ENCODE measurements at places on chromosomes 5 and 9.

DNA sequence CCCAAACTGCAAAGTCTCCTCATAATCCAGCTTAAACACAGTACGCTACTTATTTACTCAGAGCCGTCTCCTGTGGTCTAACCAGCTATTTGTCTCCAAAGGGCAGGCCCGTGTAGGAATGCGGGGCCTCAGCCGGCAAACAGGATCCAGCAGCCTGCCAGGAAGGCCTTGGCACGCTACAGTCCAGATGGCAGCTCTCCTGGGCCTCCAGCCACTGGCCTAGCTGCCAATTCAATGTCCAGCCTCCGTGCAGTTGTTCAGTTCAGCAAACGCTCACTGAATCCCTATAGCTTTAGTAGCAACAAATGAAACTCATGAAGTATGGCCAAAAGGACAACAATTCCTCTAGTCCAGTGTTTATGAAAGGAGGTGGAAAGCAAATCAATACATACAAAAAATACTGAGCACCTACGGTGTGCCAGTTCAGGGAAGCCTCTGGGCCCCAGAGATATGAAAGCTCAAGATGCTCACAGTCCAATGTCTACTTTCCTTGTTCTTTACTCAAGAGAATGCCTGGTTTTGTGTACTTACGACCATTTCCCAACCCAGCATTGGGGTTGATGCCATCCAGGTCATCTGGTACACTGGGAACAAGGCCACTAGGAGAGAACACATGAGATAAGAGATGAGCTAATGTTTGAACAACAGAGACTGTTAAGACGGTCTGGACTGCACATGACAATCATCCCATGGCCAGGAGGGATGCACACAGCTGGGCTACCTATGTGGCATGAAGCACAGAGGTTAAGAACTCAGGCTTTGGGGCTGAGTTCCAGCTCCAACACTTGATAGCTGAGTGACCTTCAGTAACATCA lies 8.3 kb downstream of the CDK5RAP2 start:
- DNase-seq = no peak

- DNase-seq = no peak
Observed at GRCh38 chr9:98211260-98211659, 18.8 kb upstream of the CORO2A start.

GRCh38 chr5:139061274-139061673 lies 136.9 kb downstream of the SIL1 start:
- DNase-seq = no peak

DNA sequence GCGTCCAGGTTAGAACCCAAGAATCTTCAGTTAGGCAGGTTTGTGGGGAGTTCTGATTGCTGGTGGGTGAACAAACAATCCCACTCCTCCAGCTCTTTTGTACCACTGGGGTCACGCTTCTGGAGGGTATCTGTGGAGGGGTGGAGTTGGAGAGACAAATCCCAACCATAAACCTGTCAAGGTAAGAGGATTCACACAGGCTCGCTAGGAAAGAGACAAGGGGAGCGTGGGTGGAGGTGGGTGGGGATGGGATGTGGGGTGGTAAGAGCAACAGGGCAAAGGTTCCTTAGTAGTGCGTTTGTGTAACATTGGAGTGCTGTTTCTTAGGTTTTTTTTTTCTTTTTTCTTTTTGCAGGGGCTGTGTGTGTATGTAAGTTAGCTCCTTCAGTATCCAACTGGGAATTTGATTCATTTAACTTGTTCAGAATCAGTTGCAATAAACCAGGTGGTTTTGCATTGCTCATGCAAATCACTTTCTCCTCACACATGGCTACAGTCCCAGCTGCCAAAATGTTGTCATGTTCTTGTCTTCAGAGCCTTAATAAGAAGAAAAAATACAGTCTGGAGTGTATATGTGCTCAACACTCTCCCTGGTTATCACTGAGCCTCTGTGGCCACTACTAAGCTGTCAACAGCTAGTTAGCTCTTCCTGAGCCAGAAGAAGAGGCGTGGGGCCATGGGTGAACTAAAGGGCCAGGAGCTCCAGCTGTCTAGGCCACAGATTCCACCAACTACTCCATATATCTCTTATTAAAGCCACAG lies 164.0 kb upstream of the RAD23B start:
- DNase-seq = no peak

DNA sequence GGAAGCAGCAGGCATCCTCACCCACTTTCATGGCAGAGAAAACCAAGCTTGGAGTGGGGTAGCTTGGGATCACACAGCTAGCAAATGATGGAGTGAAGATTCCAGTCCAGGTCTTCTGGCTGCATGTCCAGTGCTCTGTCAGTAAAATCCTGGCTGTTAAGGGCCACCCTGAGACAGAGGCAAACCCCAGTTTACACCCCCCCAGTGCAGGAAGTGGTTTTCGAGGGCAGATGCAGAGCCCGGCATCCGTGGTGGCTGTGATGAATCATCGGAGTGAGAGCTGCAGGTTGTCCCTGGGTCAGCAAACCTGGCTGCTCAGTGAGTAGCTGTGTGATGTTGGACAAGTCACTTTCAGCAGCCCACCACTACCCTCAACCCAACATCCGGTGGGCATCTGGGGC lies 115.4 kb downstream of the RGS3 start:
- no peak for DNase-seq

- peak; percentile 17 for DNase-seq
Observed at GRCh38 chr9:26502311-26502710, 390.3 kb downstream of the CAAP1 start.

- no peak for DNase-seq
Observed at GRCh38 chr5:18566671-18567070, 932.4 kb downstream of the TAF11L14 start.

- DNase-seq = no peak
Observed at GRCh38 chr9:2418619-2419018, 203.0 kb upstream of the VLDLR start.

- no peak for DNase-seq
Observed at GRCh38 chr5:154901276-154901675, 36.7 kb downstream of the GEMIN5 start.

DNA sequence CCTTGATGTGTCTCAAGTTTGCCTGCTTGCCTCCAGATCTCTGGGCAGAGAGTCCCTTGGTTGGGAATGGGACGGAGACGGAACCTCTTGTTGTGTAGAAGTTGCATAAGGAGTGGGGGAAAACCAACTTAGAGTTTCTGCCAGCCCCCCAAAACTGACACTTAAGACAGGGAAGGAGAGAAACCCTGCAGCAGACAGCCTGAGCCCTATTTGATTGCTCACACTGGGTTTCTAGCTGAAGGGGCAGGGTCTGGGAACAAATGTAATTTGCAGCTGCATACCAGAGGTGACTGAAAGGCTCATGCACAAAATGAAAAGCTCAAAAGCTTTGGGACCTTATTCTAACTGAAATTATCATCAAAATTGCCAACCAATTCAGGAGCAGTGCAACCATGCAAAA lies 254.5 kb downstream of the RASEF start:
- DNase-seq = no peak

DNA sequence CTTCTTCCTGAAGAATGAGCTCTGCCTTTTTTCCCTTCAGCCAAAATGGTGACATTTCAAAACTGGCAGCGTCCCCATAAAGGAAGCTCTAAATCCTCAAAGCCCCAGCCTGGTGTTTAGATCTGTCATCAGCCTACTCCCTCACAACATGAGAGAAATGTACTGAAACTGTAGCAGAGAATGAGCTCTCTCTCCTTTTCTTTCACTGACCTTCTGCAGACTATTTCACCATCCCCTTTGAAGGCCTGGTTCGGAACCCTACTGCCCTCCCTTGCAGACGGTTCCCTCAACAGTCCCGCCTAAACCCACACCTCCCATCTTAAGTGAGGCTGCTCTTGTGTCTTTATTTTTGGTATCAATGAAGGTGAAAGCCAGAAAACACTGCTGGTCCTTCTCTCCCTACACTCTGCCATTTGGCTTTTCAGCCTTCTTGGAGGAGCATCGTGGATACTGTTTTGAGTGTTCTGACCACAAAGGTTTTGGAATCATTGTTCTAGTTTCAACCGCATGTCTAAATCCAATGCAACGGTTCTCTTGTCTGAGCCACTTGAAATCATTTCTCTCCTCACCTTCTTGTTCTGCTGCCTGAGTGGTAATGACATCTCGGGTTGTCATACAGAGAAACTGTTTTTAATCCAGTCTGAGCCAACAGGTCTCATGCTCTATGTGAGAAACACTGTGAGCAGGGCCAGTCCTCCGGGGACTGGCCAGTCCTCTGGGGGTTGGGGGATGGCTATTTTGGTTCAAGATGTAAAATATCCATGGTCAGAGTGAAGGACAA lies 39.0 kb downstream of the ITK start:
- no peak for DNase-seq

GRCh38 chr9:98038958-98039357 lies 17.6 kb upstream of the NANS start:
- no peak for DNase-seq

All from iPS DF 19.7 (cell line).